ENCODE measurements at places on chromosomes 6 and 20.

GRCh38 chr20:49821381-49821780 lies 8.8 kb downstream of the SLC9A8 start:
- DNase-seq = no peak

GRCh38 chr20:23116311-23117089 lies 30.4 kb upstream of the CD93 start:
- no peak for DNase-seq

GRCh38 chr6:40855168-40855880 lies 183.7 kb downstream of the UNC5CL start:
- no peak for DNase-seq

DNA sequence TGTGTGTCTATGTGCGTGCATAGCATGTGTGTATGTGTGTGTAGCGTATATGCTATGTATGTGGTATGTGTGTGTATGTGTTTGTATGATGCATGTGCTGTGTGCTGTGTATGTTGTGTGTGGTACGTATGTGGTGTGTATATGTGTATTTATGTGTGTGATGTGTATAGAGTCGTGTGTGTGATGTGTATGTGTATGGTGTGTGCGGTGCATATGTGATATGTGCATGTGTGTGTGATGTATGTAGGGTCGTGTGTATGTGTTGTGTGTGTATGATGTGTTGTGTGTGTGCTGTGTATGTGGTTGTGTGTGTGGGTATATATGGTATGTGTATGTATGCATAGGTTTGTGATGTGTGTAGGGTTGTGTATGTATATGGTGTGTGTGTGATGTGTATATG lies 46.6 kb upstream of the TMEM170B start:
- DNase-seq = no peak

DNA sequence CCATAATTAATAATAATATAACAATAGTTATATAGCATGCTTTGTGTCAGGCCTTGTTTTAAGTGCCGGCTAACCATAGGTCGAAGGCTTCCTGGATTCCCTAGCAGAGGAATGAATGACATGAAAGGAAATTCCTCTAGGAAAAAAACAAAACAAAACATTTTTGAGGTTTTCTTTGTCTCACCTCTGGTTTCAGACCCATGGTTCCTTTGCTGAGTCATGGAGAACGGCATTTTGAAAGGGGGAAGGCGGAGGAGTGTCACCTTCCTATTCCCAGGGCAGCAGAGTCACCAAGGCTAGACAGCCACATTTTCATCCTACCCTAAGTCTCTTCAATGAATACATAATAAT lies 25.3 kb upstream of the CCND3 start:
- DNase-seq = no peak

DNA sequence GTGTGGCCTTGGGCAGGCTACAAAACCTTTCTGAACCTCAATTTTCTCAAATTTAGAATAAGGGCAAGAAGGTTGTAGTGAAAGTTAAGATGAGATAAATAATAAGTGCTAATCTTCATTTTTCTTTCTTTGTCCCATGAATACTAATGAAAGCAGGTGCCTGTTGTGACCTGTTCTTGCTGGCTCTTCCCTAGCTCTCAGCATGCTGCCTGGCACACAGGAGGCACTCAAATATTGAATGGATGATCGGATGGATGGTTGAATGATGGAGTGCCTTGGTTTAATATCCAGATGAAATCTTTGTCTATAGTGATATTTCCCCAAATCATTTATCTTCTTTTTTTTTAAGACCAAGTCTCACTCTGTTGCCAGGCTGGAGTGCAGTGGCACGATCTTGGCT lies 15.0 kb downstream of the PBOV1 start:
- DNase-seq = no peak

GRCh38 chr20:1656844-1657243 lies 735 bp downstream of the SIRPG start:
- no peak for DNase-seq

- DNase-seq = no peak
These were observed 57.3 kb downstream of the UBE2V1 start for GRCh38 chr20:50055524-50056083.

GRCh38 chr6:85460921-85461797 lies 11.3 kb downstream of the NT5E start:
- DNase-seq = peak; percentile 65

DNA sequence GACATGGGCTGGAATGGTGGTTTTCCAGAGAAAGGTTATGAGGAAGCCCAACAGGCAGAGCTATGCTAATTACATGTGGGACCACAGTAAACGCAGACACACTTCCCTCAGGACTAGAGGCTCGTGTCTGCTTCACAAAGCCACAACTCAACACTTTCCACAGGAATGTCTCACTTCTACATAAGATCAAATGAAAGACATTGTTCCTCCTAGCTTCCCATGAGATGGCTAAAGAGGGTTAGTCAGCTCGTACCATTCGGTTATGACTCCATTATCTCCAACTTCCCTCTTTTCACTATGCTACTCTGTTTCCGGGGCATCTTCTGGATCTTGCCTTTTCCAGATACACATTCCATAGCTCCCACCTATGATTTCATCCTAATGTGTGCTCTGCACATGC lies 29.1 kb upstream of the ZC3H12D start:
- no peak for DNase-seq

GRCh38 chr20:33431797-33432381 lies 11.7 kb downstream of the SNTA1 start:
- no peak for DNase-seq

DNA sequence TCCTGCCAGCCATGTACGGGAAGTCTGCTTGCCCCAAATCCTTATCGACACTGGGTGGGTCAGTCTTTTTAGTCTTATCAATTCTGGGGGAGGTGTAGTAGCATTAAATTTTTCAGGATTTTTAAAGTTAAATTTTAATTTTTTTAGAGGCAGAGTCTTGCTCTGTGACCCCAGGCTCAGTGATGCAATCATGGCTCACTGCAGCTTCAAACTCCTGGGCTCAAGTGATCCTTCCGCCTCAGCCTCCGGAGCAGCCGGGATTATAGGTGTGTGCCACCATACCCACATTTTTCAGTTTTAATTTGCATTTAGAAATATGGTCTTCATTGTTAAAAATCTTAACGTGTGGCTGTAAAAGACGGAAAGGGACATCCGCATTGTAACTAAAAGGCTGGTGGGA lies 51.9 kb downstream of the BANF2 start:
- DNase-seq = no peak

DNA sequence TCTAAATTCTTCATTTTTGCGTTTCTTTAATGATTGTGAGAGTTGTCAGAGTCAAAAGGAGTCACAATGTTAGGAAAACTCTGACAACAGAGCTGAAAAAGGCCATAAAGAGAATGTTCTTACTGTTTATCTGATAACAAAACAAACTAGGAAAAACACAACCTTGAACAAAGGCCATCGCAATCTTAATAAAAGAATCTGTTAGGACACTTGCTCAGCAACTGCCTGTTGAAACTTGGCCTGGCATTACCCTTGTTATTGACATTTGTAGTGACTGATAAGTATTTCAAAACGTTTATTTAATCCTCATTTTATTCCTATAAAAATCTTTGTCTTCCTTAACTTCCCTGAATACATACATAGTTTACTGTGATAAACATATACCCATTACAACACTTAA lies 15.7 kb downstream of the GSTA1 start:
- DNase-seq = no peak

- no peak for DNase-seq
These were observed 147.0 kb downstream of the DTNBP1 start for GRCh38 chr6:15515660-15516375.

DNA sequence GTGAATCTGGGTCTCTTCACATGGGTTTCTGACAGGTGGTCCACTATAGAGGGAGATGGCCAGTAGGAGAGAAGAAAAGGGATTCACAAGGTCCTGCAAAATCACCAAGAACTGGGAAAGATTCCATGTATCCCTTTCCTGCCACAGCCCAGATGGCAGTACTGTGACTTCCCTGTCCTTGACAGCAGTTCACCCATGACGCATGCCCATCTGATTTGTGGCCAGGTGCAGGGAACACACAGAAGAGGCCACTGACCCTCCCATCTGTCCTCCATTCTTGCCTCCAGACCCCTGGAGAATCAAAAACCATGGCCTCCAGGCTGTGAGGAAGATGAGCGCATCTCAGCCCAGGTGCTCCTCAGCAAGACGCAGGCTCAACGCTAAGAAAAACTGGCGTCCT lies 183.1 kb upstream of the RREB1 start:
- no peak for DNase-seq

DNA sequence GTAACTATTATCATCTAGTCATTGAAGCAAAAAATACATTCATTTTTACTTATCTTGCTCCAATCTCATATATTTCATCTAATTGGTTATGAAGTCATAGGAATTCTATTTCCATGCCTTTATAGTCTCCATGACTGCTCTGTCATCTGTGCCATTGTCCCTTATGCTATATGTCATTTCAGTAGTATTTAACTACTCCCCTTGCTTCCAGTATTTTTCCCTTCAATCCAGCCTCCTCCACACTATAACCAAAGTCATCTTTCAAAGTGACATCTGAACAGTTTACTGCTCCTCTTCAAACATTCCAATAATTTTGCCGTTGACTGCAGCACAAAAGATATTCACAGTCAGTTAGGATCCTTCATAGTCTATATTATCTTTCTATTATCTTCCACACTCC lies 216.6 kb upstream of the HS3ST5 start:
- DNase-seq = no peak

- DNase-seq = no peak
These were observed 1.3 kb downstream of the ABHD16A start for GRCh38 chr6:31701666-31702404.

GRCh38 chr6:90222724-90223198 lies 73.9 kb downstream of the BACH2 start:
- no peak for DNase-seq

DNA sequence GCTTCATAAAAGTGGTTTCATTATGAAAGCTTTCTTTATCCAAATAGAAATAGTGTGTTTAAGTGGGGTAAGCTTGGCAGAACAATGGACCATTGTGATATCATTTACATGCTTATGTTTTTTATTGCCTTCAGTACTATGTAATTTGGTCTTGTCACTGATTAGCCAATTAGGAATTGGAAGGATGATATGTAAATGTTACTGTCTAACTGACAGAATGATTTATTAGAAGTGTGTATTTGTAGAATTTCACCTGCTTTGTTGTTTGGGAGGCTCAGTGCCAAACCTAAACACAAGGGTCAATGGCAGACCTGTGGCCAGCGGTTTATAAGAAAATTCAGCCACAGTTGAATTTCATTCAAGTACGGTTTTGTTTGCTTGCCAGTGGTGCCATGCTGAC lies 39.0 kb downstream of the AIG1 start:
- DNase-seq = no peak

DNA sequence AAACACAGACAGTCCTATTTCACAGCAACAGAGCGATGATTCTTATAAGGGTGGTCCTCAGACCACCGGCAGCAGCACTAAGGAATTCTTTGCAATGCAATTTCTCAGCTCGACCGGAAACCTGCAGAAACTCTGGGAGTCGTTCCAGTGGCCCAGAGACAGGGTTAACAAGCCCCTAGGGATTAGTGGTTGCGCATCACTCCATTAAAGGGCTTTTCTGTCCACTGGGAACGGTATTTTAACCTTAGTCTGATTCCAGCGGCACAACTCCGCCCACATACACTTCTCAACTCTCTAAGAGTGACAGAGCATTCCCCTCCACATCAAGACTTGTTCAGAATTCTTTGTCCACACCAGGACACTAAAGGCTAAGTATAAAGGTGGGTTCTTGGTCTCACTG lies 341.5 kb downstream of the TFAP2A start:
- no peak for DNase-seq

GRCh38 chr6:43074847-43075669 lies 1.1 kb upstream of the PTK7 start:
- no peak for DNase-seq

GRCh38 chr20:44020406-44021148 lies 105.9 kb downstream of the TOX2 start:
- DNase-seq = no peak

DNA sequence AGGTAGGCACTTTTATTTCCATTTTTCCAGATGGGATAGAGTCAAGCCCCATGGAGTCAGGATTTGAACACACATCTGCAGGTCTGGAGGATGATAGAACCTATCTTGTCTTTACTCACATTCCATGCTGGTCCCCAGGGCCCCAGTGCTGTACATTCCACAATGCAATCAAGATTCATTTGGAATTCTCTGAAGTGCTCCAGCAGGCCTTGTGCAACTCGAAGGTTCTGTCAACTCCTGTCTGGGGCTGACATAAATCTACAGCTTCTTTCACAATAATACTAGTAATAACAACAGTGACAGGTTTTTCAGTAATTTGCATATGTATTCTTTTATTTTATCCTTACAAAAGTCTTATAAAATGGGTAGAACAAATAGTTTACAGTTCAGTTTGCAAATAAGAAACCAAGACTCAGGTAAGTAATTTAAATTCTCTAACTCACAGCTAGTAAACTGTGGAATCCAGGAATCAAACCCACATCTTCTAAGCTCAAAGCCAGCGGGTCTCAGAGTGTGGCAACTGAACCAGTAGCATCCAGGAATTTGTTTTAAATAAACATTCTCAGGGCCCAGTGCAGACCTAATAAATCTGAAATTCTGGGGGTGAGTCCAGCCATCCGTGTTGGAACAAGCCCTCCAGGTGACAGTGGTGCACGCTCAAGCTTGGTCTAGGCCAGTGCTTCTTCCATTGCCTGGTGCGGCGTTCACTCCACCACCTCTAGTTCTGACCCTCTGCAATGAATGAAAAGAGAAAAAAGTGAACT lies 137.0 kb upstream of the TNFAIP3 start:
- no peak for DNase-seq

- DNase-seq = no peak
These were observed 252.7 kb downstream of the KHDC1L start for GRCh38 chr6:72972579-72972978.

DNA sequence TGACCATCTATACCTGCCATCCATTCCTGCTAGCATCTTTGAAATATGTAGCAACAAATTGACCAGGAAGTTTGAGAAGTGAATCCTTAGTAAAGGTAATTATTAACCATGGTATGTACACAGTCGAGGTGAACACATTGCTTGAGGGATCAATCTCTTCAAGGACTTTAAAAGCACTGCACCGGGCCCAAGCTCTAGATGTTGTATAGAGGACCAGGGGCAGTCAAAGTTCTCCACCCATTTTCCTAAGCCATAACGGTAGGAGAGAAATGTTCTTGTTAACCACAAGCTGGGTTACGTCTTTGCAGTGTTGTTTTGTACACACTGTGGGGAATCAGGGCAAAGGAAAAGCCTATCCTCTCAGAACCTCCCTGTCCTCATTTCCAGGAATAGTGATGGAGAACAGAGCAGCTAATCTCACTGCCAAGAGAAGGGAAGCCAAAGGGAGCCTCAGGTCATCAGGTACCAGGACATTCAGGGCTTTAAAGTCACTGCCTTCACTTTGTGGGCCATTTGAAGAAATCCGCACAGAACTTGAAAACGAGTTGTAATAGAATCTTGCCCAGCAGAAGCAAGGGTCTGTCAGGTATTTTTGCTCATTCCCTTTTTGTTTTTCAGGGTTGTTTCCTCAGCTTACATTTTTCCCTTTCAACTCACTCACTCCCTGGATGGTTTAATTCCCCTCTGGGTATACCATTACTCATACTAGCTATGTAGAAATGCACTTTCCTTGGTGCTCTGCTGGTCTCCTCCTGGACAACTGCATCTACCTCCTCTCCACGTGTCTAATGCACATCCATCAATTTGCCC lies 5.3 kb upstream of the PM20D2 start:
- no peak for DNase-seq
